Suppressor macrophage treated with lipopolysaccharide for 4 hours (primary cell): ENCODE measurements at places on chromosomes 3 and 15.
A peak's percentile ranks its signal among the peaks of the same experiment; 100 is the strongest.

DNA sequence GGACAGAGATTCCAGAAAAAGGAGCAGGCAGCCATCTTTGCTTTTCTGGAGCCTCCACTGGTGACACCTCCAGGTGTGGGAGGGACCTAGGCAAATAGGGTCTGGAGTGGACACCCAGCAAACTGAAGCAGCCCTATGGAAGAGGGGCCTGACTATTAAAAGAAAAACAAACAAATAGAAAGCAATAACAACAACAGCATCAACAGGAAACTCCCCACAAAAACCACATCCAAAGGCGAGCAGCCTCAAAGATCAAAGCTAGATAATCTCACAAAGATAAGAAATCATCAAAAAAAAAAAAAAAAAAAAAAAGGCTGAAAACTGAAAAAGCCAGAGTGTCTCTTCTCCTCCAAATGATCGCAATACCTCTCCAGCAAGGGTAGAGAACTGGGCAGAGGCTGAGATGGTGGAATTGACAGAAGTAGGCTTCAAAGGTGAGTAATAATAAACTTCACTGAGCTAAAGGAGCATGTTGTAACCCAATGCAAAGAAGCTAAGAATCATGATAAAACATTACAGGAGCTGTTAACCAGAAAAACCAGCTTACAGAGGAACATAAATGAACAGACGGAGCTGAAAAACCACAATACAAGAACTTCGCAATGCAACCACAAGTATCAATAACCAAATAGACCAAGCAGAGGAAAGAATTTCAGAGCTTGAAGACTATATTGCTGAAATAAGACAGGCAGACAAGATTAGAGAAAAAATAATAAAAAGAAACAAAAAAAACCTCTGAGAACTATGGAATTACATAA is 225.4 kb downstream of the CTNNB1 start:
- no peak for DNase-seq

GRCh38 chr3:15514663-15515340 is 6.7 kb downstream of the COLQ start:
- DNase-seq, result no peak

GRCh38 chr3:9727041-9727595 is 4.4 kb upstream of the BRPF1 start:
- DNase-seq, result peak; percentile 41

DNA sequence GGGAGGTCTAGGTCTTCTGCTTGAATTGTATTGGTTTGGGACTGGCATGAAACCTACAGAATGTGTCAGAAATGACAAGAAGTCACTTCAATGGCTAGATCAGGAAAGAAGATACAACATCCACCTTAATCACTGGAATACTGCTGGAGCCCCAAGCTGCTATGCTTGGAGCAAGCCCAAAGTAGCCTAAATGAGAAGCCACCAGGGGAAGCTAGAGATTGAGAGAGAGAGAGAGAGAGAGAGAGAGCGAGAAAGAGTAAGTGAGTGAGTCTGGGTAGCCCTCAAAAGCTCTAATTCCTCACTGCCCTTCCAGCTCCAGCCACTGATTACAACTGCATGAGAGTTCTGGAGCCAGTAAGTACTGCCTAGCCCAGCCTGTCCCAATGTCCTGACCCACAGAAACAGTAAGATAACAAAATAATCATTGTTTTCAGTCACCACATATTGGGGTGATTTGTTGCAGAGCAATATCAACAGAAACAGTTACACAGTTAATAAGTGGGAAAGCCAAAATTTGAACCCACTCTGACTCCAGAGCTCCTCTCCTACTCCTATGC is 529.2 kb upstream of the GOLIM4 start:
- DNase-seq, result no peak

- DNase-seq, result no peak
Measured at GRCh38 chr3:103181160-103181559, 746.3 kb downstream of the ZPLD1 start.

DNA sequence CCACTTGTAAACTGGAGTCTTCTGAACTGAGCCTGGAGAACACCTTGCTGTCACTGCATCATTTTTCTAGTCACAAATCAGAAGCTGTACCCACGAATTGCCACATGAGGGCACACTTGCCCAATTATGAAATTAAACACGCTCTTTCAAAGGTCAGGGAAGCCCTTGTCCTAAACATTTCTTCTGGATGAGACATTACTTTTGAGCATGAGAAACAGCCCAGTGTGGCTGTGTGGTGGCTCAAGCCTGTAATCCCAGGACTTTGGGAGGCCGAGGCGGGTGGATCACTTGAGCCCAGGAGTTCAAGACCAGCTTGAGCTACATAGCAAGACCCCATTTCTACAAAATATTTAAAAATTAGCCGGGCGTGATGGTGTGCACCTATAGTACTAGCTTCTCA is 27.5 kb upstream of the CFAP161 start:
- peak; percentile 85 for DNase-seq

DNA sequence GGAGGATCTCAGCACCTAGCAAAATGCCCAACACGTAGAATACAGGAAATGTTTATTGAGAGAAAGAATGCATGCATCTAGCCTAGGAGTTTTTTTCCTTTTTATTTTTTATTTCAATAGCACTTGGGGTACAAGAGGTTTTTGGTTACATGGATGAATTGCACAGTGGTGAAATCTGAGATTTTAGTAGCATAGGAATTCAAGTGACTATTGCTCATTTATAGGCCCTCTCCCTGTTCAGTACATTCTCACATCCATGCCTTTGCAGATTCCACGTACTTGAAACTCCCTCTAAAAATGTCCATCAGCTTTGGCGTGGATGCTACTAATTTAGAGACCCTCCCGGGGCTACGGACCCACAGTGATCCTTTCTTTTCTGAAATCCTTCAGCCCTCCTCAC is 61.7 kb upstream of the PIAS1 start:
- DNase-seq, result no peak

- DNase-seq, result no peak
Measured at GRCh38 chr15:47908486-47908885, 191.2 kb downstream of the SEMA6D start.

DNA sequence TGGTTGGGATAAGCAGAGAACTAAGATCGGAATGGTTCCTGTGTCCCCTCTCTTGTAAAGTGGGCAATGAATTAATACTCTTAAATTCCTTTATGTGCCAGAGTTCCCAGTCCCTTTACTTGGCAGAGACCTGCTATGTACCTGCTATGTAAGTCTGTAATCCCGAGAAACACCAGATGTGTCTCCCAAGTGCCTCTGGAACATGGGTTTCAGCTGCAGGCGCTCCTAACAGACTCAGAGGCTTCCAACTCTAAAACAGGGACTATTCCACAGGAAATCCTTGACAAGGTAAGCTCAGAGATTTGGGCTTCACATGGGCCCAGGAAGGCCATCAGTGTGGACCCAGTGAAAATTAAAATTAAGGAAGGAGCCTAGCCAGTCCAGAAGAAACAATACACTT is 117.7 kb upstream of the PLCL2 start:
- no peak for DNase-seq

GRCh38 chr3:5017925-5018531 is 38.8 kb downstream of the BHLHE40 start:
- DNase-seq, result peak; percentile 54

GRCh38 chr3:194488055-194488742 is 1.4 kb upstream of the ATP13A3 start:
- DNase-seq, result peak; percentile 59

- no peak for DNase-seq
Measured at GRCh38 chr15:68190048-68190447, 15.1 kb downstream of the CALML4 start.

DNA sequence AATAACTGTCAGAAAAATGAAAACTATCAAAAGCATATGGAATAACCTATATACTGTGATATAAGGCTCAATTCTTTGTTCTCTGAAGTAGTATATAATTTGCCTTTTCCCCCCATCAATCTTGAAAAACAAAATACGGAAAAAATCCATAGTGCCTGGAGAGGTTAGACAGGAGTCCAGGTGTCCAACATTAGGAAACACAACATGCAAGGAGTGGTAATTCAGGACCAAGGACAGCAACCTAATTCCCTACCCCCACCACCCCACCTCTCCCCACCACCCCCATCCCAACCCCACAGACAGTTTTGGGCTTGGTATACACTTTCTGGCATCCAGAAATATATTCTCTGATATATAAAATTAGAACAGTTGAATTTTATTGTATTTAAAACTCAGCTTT is 55.1 kb upstream of the SLC25A26 start:
- DNase-seq, result no peak

DNA sequence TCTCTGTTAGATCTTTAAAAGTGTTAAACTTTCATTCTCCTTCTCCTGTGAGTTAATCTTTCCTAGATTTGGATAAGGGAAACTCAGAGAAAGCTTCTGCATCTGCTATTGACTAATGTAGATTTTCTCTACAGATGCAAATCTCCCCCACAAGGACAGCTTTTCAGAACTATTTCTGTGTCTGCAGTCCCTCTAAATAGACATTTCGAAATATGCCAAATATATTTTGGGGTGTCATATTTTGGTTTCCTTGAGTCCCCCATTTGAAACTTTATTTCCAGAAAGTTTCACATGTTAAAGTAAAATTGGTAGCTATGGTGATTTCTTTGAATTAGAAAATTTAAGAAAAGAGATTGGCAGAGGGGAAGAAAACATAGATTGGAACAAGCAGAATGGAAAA is 852.3 kb upstream of the ALCAM start:
- no peak for DNase-seq

GRCh38 chr15:73378089-73378488 is 9.3 kb upstream of the HCN4 start:
- no peak for DNase-seq

- DNase-seq, result peak; percentile 60
Measured at GRCh38 chr3:179743913-179744312, 91.1 kb downstream of the USP13 start.

DNA sequence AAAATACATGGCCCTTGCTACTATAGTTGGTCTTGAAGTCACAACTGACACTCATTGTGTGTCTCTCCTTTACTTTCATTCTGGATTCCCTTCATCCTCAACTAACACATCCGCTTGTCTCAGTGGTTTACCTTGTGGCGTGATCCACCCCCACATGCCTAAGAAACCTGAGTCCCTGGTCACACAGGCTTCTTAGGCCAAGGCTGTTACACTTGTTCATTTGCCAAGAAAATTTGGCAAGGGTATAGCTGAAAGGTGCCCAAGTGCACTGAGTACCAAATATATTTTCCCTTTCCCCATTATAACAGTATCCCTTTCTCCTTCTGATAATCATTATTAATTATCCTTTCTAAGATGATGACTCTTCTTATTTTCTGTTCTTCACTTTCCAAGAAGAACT is 207.6 kb upstream of the STAC start:
- DNase-seq, result no peak

GRCh38 chr15:79433276-79433990 is 1.3 kb downstream of the MINAR1 start:
- DNase-seq, result no peak

- DNase-seq, result no peak
Measured at GRCh38 chr15:41573396-41573795, 14.4 kb downstream of the TYRO3 start.

DNA sequence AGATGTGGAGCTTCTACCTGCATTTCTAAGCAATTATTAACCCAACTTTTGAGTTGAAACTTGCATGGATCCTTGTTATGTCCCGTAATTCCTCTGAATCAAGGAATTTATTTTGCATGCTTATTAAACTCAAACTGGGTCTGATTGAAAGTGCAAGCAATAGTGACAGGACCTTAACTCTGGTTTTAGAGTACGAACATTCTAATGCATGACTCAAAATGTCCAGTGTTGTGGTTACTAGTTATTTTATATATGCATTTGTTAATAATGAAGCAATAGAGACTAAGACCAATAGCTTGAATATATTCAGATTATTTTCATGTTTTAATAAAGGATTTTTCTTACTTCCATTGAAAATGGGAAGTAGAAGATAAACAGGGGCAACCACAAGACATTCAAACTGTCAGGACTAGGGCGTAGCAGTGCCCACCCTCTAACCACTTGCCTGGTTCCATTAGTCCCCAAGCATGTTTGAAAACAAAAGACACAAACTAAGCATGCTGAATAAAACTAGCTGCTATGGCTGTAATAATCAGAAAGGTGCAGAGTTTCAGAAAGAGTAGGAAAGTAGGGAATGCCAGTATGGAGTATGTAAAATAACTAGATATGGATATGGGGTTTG is 28.1 kb downstream of the OIP5 start:
- DNase-seq, result no peak
